Tibial nerve (tissue), 4 donors: ENCODE measurements at places on chromosomes 4 and X. TPM values are rescaled to one million over a fixed set of nuclear protein-coding genes. Genes with fewer than 3 reads are reported as not detected.

PAGE2 gene
- total RNA-seq: not detected

DNA sequence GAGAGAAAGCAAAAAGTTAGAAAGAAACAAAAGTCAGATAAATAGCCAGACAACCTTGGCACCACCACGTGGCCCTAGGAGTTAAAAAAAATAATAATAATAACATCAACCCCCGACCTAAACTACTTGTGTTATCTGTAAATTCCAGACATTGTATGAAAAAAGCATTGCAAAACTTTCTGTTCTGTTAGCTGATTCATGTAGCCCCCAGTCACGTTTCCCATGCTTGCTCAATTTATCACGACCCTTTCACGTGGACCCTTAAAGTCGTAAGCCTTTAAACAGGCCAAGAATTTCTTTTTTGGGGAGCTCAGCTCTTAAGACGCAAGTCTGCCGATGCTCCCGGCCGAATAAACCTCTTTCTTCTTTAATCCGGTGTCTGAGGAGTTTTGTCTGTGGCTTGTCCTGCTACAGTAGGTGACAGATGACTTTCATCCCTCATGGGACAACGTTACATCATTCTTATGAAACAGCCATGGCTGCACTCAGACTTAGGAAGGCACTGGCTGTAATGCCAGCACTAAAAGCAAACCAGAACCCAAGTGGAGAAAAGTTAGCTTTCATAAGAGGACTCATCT lies 520 bp downstream of the ACOX3 start:
- H3K4me1 ChIP-seq: peaks cover 31% of the 10 kb centered on the region
- H3K36me3 ChIP-seq: no peaks in the 10 kb centered on the region
- H3K4me3 ChIP-seq: peak overlapping the region; percentile 99
- no peaks in the 10 kb centered on the region for H3K27me3 ChIP-seq
- peak overlapping the region; percentile 78 for H3K27ac ChIP-seq

GRCh38 chr4:2887343-2887742 lies 43.7 kb downstream of the ADD1 start:
- no peak for DNase-seq
- no peak overlapping the region for H3K4me3 ChIP-seq
- no peaks in the 10 kb centered on the region for H3K27me3 ChIP-seq
- H3K4me1 ChIP-seq: no peaks in the 10 kb centered on the region

GRCh38 chr4:147299205-147299604 lies 181.7 kb upstream of the EDNRA start:
- no peak overlapping the region for H3K27ac ChIP-seq
- H3K27me3 ChIP-seq: no peaks in the 10 kb centered on the region
- H3K36me3 ChIP-seq: no peaks in the 10 kb centered on the region

GNRHR gene
- total RNA-seq: not detected

DNA sequence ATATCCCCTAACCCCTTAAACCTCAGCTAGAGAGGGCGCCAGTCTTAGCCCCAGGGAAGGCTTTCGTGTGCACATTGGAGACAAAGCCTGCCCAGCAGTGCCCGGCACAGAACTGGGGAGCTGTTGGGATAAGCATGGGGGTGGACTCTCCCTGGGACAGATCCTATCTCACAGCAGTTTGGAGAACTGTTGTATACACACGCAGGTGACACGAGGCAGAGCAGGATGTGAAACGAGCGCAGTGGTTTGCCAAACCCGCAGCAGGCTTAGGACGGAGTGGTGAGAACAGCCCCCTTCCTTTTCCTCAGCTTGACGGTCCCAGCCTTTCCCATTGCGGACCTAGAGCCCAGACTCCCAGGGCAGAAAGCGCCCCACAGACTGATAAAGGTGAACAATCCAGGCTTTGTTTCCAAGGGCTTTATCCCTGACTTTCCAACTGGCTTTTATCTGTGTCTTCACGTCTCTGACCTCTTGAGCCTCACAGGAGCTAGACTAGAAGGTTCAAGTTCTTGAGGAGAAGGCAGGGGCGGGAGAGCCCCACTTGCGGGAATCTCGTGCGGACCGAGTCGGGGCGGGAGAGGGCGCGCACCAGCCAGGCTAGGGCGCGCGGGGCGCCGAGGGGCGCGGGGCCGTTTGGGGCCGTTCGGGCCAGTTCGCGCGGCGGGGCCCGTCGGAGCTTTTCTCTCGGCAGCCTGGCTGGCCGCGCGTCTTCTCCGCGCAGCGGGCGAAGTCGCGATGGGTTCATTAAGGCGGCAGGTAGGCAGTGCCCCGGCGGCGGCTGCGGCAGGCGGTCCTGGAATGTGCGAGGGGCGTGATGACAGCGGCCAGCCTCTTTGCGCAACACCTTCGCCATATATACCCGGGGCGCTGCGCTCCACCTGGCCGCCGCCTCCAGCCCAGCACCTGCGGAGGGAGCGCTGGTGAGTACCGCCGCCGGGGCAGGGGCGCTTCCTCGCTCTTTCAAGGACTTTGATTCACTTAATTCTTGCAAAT lies at the start of gene SLC34A2:
TSS of gene SLC34A2 (plus strand) at position 881 of the 993 bp plus-strand sequence. CDS start 6,650 bp downstream, outside the sequence.
- no peaks in the 10 kb centered on the region for H3K27me3 ChIP-seq
- H3K4me3 ChIP-seq: peak within 1 kb of the TSS; percentile 44
- H3K4me1 ChIP-seq: no peaks in the 10 kb centered on the region
- H3K36me3 ChIP-seq: no peaks in the 10 kb centered on the region

GRCh38 chr4:1406981-1407656 lies 877 bp upstream of the NKX1-1 start:
- H3K4me3 ChIP-seq: no peak overlapping the region
- no peak overlapping the region for H3K27ac ChIP-seq
- no peaks in the 10 kb centered on the region for H3K36me3 ChIP-seq
- H3K27me3 ChIP-seq: peaks cover 92% of the 10 kb centered on the region

DNA sequence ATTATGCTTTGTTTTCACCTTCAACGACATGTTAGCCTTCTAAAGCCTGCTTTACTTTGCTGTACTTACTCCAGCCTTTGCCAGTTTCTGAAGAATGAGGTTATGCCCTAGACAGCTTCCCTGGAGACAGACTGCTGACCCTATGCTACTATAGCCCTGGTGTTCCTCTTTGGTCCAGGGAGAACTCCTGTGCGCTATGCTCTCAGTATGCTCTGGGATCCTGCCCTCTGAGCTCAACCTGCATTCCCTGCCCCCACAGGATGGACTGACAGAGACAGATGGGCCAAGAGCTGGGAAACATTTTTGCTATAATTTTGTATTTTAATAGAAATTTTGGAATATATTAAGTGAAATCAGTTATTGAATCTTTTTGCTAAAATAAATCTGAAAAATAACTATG lies 425.9 kb downstream of the TMA16 start:
- H3K36me3 ChIP-seq: no peaks in the 10 kb centered on the region
- no peak for DNase-seq
- H3K4me1 ChIP-seq: no peaks in the 10 kb centered on the region

DNA sequence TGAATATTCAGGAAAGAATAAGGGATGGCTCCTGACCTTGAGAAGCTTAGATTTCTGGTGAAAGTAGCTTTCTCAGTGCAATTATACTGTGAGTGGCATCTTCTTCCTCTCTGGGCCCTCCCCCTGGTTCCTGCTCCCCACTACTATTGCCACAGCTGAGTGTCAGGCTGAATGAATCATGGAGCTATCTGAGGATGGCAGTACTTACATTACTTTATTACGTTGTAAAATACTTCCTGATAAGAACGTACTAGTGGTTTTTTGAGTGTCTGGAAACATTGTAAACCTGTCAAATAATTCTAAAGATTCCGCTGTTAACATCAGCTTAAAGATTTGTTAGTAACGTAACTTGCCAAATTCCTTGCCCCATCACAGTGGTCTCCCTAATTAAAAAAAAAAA lies 36.2 kb downstream of the ARHGAP10 start:
- no peak overlapping the region for H3K4me3 ChIP-seq
- no peak for DNase-seq
- peaks cover 4% of the 10 kb centered on the region for H3K36me3 ChIP-seq
- no peaks in the 10 kb centered on the region for H3K27me3 ChIP-seq

RAB40AL gene
- total RNA-seq: 3.3 TPM

VSIG4 gene
- total RNA-seq: 97.5 TPM

- H3K36me3 ChIP-seq: no peaks in the 10 kb centered on the region
- H3K4me1 ChIP-seq: no peaks in the 10 kb centered on the region
- no peak overlapping the region for H3K4me3 ChIP-seq
- no peaks in the 10 kb centered on the region for H3K27me3 ChIP-seq
- peak; percentile 72 for DNase-seq
Measured at GRCh38 chr4:40940317-40940741, 190.6 kb downstream of the NSUN7 start.

- DNase-seq: no peak
- no peaks in the 10 kb centered on the region for H3K27me3 ChIP-seq
- H3K4me1 ChIP-seq: no peaks in the 10 kb centered on the region
- no peak overlapping the region for H3K4me3 ChIP-seq
- no peak overlapping the region for H3K27ac ChIP-seq
Measured at GRCh38 chr4:31291238-31291637, 571.1 kb downstream of the PCDH7 start.

RNF175 gene
- not detected for total RNA-seq

DNA sequence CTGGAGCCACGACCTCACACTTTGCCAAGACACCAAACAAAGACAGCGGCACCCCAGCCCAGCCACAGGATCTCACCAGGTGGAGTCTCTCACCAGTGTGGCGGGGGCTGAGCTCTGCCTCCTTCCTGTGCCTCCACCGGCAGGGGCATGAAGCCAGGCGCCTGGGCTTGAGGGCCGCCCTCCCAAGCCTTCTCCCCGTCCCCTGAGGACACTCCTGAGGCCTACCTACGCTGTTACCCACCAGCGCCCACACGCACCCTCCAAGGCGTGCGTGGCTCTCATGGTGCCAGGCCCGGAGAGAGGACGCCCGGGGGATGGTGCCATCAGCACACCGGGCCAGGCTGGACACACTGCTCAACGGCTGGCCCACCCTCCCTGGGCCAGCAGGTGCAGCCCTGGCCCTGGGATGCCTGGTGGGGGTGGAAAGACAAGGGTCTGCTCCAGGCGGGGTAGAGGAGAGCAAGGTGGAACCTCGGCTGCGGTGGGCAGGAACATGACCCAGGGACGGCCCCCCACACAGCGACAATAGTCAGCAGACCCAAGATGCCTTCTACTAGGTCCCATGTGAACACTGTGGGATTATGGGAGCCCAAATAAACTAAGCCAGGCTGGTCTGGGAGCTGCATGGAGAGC lies 22.1 kb downstream of the NELFA start:
- no peak overlapping the region for H3K4me3 ChIP-seq
- no peak overlapping the region for H3K27ac ChIP-seq
- DNase-seq: no peak

TLL1 gene
- total RNA-seq: 7.9 TPM

CCDC120 gene
- 4.6 TPM for total RNA-seq

PPEF2 gene
- 1.1 TPM for total RNA-seq

- H3K36me3 ChIP-seq: no peaks in the 10 kb centered on the region
- DNase-seq: no peak
- H3K4me3 ChIP-seq: no peak overlapping the region
- H3K27me3 ChIP-seq: no peaks in the 10 kb centered on the region
Measured at GRCh38 chr4:32574803-32575202, 1854.6 kb downstream of the PCDH7 start.

HTN1 gene
- not detected for total RNA-seq

TMPRSS11D gene
- not detected for total RNA-seq
